ENCODE measurements at places on chromosomes 13 and 19.
A peak's percentile ranks its signal among the peaks of the same experiment; 100 is the strongest.

GRCh38 chr13:46593398-46593797 is 40.4 kb downstream of the LRCH1 start:
- peak; percentile 79 for DNase-seq

DNA sequence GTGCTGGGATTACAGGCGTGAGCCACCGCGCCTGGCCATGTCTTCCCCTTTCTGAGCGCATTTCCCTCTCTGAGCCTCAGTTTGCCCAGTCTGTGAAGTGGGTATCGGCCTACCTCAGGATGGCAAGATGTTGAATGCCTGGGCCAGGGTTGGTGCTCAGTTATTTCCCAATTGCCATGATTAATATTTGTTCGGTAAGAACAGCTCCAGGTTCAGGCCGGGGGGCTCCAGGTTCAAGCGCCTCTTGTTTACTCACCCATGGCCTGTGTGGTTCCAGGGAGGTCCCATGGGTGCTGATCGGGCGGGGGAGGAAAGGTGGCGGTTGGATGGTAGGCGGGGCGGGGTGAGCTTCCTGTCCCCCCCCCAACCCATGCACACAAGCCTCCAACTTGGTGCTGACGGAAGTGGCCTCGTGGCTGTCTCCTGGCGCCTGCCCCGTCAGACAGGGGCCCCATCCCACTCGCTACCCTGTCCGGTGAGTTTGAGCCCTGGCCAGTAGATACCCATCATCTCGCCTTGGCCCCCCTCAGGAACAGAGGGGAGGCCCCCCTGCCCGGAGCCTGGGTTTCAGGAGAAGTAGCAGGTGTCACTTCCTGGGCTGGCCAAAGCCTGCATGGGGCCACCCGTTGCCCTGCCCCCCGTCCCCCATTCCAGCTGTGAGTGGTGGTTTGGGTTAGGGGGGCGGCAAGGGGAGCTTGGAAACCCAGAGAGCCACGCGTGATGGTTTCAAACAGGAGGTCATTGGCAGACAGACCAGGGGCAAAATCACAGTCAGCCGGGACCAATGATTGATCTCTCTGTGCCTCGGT is at the start of gene FCHO1:
Gene FCHO1, plus strand, starts transcription at position 375 of the 809 bp plus-strand sequence. CDS start 3,688 bp downstream, outside the sequence.
- DNase-seq: peak; percentile 92

- DNase-seq: no peak
These were observed 68.7 kb downstream of the POSTN start for GRCh38 chr13:37529751-37530385.

DNA sequence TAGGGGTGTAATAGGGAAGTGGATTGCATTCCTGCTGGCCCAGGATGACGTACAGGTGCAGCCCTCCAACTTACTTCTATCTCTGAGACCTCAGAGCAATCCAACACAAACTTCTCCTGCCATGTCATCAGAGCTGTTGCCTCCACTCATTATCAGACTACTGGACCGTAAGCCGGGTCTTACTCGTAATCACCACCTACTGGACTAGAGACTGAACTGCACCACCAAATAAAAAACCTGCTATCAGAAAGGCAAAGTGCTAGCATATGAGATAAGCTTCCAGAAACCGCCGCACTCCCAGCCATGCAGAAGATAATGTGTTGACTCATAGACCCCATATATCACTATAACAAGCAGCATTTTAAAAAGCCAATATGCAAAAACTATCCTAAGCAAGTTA is 102.0 kb downstream of the SLITRK1 start:
- DNase-seq: no peak

GRCh38 chr19:5974721-5975387 is 3.1 kb downstream of the RANBP3 start:
- peak; percentile 79 for DNase-seq

DNA sequence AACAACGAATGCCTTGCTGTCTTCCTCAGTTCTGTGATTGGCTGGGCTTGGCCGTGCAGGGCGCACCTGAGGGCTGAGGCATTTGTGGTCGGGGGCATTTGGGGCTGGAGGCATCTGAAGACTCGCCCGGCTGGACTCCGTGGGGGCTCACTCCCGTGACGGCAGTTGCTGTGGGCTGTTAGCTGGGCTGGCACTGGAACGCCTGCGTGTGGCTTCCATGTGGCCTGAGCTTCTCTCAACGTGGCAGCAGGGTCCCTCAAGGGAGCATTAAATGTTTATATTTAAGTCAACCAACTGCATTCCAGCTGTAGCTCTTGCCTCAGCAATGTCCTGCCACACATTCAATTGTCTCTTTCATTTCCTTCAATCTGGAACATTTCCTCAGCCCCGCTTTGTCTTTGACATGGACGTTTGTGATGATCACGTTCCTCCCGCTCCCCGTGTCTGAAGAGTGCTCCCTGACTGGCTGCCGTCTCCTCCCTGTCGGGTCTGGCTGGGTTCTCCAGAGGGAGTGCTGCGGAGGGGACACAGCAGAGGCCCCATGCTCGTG is 21.0 kb downstream of the CCDC8 start:
- DNase-seq: no peak

GRCh38 chr13:103395139-103395538 is 328.9 kb upstream of the SLC10A2 start:
- no peak for DNase-seq

DNA sequence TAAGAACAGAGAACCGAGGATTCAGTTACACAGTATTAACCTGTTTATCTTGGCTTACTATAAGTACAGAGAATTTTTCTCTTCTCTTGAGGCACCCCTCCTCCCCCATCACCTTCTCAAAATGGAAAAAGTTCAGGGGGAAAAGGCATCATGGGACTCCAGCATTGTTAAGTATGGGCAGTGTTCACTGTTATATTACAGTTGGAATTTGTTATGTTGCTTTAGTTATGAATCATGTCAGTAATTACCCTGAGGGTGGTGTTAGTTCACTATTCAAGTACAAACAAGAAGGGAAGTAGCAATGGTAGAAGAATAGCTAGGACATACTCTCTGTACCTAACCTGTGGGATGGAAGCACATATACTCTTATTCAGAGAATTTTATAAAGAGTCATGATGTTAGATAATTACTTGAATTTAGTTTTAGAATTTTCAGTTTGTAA is 12.0 kb downstream of the LPAR6 start:
- no peak for DNase-seq

- peak; percentile 59 for DNase-seq
These were observed 439.4 kb upstream of the KLF12 start for GRCh38 chr13:74573654-74574053.

DNA sequence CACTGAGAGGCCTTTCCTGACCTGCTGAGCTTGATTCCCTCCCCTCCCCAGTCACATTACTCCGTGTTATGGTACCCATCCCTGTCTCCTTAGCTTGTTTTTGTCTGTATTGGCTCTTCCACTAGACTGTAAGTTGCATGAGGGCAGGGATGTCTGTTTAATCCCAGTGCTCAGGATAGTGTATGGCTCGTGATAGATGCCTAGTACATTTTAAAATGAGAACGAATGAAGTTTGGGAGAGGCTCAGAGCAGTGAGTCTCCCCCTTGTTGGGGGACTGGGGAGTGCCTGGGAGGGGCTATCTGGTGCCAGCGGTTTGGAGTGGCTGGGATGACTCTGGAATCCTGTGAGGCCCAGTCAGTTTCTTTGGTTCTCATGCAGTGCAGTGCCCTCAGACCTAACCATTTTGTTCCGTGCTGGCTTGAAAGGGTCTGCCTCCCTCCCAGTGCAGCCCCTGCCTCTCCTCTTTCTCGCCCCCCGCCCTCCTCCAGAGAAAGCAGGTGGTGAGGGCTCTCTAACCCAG is 35.5 kb downstream of the ACTN4 start:
- no peak for DNase-seq

GRCh38 chr19:49189259-49189658 is 31.7 kb downstream of the TRPM4 start:
- DNase-seq: no peak

GRCh38 chr19:30783212-30783611 is 411.0 kb downstream of the ZNF536 start:
- no peak for DNase-seq

DNA sequence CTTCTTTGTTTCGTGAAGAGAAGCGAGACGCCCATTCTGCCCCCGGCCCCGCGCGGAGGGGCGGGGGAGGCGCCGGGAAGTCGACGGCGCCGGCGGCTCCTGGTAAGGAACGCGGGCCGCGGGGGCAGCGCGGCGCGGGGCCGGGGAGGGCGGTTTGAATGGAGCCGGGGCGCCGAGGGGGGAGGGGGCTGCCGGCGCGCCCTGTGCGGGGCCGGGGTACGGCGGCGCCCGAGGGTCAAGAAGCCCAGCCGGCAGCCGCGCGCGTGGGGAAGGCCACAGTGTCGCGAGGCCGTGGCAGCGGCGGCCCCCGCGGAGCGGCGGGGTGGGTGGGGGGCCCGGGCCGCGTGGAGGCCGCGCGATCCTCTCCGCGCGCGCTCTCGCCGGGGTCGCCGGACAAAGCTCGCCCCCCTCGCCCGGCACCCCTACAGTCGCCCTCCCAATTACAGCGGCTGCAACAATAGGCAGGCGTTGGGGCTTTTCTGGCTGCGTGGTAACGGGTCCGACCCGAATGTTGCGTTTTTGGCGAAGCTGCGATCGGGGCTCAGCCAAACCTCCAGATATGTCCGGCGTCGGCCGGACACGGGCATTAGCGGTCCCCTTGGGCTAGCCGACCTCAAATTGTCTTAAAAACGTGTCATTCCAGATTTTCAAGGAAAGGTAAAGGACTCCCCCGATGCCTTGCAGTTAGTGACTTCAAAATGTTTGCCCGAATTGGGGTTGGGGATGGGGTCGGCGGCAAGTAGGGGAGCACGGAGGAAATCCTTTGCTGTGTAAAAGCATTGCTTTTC is 437 bp downstream of the SMARCA4 start:
- DNase-seq: no peak

DNA sequence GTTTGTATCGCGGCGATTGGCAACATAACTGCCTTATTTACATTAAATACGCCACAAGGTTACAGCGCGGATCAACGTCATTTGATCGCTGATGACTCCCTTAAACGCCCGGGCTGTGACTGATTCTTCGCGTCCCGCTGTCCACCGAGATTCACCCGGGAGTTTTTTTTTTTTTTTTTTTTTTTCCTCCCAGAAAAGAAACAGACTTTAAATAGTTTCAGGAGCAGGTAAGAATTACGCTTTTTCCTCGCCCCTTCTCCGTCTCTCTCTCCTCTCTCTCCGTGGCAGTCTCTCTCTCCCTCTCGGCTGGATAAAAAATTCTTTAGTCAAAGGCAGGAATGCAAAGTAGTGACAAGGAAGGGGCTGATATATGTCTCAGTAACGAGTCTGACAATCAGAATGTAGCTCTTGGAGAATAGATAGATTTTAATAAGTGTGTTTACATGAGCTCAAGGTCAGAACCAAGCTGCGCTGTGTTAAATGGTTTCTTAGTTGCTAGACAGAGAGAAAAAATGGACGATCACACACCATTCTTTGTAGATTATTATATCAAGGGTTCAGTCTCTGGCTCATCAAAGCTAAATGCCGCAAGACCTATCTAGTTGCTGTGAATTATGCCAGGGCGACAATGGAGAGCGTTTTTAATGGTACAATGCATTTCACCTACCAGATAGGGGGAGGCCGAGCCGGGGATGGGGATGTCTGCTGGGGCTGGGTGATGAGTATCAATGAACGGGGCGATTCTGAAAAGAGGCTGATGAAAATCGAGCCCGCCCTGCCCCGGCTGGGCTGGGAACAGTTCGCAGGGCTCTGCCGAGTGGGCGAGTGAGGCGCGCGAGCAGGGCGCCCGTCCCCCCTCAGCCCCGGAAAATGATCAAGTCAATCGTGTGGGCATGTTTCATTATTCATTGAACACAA is 147.2 kb upstream of the ZNF536 start:
- peak; percentile 34 for DNase-seq

GRCh38 chr13:46866150-46866549 is 30.7 kb downstream of the HTR2A start:
- peak; percentile 7 for DNase-seq

DNA sequence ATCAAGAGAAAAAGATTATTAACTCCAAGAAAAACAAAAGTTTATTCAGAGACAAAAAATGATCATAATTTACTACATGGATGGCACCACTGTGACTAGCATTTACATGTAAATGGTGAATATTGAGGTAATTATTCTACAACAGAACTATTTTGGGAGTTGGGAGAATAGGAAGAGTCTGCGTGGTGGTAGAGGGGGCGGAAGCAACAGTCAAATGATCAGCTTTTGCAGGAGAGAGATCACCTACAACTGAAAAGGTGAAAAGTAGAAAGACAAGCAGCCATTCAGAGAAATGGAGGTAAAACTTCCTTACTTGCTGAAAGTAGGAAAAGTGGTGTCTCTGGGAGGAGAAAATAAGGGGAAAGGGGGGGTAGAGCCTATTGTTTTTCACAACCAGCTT is 62.8 kb upstream of the SACS start:
- no peak for DNase-seq

GRCh38 chr13:83881917-83882605 is at the start of gene SLITRK1:
Gene SLITRK1 (minus strand): TSS chr13:83882474. CDS start chr13:83881507, 967 bp downstream.
- peak; percentile 55 for DNase-seq

DNA sequence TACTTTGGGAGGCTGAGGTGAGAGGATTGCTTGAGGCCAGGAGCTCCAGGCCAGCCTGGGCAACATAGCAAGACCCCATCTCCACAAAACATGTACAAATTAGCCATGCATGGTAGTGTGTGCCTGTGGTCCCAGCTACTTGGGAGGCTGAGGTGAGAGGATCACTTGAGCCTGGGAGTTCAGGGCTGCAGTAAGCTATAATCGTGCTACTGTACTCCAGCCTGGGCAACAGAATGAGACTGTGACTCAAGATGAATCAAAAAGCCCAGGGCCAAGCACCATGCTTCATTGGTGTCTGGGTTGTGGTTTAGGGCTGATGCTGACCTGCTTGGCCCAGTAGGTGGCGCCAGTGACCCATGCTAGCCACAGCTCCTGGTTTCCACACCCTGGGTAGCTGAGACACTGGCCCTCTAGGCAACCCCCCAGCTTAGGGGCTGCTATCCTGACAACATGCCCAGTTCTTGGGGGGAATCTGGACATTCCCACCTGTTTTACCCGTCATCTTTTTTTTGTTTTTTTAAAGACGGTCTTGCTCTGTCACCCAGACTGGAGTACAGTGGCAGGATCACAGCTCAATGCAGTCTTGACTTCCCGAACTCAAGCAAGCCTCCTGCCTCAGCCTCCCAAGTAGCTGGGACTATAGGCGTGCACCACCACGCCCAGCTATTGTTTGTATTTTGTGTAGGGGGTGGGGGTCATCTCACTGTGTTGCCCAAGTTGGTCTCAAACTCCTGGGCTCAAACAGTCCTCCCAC is 5.5 kb downstream of the CCDC124 start:
- DNase-seq: peak; percentile 92

DNA sequence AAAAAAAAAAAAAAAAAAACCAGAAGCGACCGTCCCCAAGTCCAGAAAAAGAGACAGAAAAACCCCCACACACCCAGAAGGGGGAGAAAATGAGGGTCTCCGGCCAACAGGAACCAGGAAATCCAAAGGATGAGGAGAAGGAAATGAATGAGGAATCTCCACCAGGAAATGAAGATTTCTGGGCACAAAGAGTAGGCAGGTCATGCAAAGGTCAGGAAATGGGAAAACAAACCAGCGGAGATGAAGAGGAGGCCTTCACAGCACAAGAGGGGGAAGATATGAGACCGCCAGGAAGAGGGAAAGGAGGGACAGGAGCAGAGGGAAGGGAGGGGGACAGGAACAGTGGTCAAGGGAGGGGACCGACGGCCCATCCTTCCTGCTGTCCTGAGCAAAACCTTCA is 5.8 kb downstream of the TEAD2 start:
- DNase-seq: no peak
